ENCODE measurements at places on chromosomes 13 and 19.

DNA sequence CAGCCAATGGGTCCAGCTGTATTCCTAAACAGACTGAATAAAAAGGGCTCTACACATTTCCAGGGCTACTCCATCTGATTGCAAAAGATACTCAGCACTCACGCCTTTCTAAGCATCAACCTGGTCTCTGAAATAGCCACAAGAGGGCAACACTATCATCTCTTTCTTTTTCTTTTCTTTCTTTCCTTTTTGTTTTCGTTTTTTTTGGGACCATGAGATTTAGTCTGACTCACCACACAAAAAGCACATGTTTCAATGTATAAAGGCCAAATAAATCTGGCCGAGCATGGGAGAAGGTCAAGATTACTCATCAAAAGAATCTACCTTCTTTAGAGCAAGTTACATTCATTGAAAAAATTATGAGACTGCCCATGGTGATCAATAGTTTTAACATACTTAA is 805.6 kb upstream of the ARGLU1 start:
- no peak for DNase-seq

DNA sequence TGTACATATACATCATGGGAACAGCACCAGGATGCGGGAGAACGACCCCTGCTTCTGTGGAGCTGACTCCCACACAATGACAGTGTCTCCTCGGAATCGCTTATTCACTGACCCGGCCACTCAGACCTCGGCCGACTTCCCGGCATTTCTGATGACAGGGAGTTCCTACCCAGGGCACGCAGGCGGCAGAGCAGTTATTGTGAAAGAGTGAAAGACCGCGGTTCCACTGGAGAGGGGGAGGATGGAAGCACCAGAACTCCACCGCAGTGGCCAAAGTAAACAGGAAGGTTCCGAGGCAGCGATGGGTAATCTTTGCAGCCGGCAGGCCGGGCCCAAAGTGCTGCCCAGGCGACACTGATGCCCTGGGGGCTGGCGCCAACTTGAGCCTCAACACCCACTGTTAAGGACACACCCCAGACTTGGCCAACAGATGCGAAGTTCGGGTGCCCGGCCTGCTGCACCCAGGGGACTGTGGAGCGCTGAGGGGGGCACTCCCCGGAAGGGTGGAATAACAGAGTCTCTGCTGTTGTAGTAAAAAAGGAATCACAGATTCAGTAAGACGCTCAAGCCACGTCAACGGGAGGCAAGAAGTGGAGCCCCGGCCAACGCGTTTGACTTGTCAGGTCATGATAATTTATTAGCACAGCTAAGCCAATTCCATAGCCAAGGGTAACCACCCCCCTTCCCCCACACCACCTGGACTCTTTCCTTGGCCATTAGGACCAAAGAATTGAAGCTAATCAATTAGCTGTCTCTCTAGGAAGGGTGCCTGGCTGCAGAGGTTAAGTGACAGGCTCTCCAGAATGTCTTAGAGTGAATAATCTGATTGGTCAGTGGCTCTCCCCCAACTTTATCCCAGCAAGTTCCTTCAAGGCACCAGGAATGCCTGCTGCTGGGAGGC is 5.8 kb downstream of the MLLT1 start:
- no peak for DNase-seq

- DNase-seq = no peak
These were observed 12.6 kb upstream of the ERFL start for GRCh38 chr19:41940731-41941409.

- DNase-seq = no peak
These were observed 49.7 kb downstream of the CRTC1 start for GRCh38 chr19:18733196-18733647.

- DNase-seq = no peak
These were observed 3.8 kb upstream of the MLNR start for GRCh38 chr13:49216334-49216733.

DNA sequence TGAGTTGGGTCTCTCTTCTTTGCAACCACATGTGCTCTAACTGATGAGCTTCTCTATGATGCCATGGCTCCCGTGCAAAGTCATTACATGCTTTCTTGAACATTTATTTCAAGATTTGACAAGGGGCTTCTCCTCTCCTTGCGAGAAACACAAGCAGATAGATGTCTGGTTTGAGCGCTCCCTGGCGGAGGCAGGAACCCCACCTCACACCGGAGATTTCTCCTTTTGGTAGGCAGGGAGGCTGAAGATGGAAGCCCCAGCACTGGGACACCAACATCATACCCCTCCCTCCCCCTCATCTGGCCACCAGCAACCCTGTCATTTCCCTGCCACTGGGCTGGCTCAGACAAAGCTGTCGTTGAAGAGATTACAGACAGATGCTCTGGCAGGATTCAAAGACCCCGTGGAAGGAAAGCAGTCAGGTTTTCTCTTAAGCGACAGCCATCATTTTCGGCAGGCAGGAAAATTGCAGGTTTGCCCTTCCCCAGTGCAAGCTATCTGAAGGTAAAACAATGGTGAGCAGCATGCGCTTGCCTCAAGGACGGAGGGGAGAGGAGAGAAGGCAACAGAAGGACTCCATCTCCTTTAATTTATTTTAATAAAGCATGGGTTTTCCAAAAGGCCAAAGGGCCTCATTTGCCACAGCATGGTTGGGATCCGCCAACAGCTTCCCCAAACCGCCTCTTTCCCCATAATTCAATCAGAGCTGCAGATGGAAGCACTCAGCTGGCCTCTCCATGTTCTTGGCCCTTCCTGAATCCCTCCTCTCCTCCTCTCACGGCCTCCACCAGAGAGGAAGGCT is 344.1 kb upstream of the TSHZ3 start:
- DNase-seq = no peak

DNA sequence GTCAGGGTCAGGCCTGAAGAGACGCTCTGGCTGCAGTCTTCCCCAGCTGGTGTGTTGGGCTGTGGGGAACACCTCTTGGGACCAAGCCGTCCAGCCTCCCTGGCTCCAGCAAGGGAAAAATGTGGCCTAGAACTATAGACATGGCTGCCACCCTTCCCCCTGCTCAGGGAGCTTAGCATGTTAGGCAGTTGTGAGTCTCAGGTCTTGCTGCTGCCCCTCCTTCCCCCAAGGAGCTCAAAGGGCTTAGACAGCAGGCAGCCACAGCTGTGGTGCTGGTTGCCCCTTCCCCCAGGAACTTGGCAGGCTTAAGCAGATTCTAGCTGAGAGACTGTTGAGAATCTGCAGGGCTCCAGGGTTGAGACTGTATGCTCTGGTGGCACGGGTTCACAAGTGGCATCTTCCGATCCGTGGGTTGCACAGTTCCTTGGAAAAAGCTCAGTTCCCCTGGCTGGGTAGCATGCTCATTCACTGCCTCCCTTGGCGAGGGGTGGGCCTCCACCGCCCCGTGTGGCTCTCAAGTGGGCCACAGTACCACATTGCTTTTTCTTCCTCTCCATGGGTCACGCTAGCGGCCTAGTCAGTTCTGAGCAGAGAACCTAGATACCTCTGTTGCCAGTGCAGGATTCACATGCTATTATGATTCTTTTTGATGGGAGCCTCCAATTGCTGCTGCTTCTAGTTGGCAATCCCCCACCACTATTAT is 1258.6 kb downstream of the OLFM4 start:
- no peak for DNase-seq

GRCh38 chr19:39150807-39151600 is 25.4 kb downstream of the PAK4 start:
- no peak for DNase-seq

GRCh38 chr13:37100731-37101130 is 4.7 kb downstream of the CSNK1A1L start:
- DNase-seq = no peak

- DNase-seq = no peak
These were observed 249.0 kb downstream of the DLEU7 start for GRCh38 chr13:50594276-50595051.

GRCh38 chr13:20002787-20003186 is 44.3 kb downstream of the ZMYM2 start:
- no peak for DNase-seq

GRCh38 chr13:88464851-88465250 is 793.7 kb downstream of the SLITRK5 start:
- no peak for DNase-seq

DNA sequence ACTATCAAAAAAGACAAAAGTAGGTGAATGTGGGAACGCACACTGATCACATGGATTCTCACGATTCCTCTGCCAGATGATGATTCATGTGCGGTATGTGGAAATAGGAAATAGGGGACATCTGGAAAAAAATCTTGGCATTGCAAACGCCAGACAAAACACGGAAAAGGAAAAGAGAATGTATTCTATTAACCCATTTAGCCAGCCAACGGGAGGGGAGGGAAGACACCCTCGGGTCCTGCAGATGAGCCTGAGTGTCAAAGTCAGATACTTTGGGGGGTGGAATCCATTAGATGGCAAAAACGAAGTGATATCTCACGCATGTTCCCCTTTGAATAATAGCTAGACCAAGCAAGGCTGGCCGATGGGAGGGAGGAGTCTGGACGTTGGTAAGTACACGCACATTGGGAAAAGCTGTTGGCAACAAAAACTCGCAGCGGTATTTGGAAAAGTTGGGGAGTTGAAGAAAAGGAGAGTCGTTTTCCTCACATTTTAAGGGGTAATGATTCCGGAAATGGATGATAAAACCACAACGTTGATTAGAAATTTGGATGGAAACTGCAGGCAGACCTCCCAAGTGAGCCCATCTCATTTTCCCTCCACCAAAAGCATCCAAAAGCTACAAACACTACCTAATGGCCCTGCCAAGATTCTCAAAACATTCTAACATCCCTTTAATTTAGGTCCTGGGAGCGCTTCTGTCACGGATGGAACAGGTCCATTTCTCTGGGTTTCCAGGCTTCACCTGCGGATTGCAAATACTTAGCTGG is 73.6 kb downstream of the COL4A1 start:
- no peak for DNase-seq

DNA sequence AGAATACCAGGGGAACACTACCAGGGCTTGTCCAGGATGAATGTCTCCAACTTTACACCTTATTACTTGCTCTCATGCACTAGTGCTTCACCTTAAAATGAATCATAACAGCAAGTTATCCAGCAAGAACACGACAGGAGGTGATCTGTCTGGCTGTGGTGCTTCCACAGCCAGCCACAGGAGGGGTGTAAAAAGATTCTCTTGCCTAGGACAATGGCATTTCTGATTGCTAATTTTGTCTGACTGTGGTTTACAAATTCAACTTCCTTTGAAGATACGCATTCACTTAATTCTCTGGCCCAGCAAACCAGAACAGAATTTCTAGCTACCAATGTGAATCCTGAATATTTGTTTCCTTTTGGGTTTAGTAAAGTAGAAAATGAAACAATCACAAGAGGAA is 23.1 kb upstream of the COG3 start:
- no peak for DNase-seq

GRCh38 chr13:66536746-66537145 is 693.4 kb downstream of the PCDH9 start:
- DNase-seq = no peak

GRCh38 chr13:107974409-107974808 is 240.9 kb downstream of the LIG4 start:
- DNase-seq = no peak
